Eye (tissue), 1 donor: ENCODE measurements at places on chromosomes 11 and 22.

- DNase-seq, result no peak
Observed at GRCh38 chr22:24536089-24536488, 18.8 kb downstream of the GUCD1 start.

GRCh38 chr11:3955299-3955665 lies 99.8 kb downstream of the STIM1 start:
- no peak for DNase-seq

DNA sequence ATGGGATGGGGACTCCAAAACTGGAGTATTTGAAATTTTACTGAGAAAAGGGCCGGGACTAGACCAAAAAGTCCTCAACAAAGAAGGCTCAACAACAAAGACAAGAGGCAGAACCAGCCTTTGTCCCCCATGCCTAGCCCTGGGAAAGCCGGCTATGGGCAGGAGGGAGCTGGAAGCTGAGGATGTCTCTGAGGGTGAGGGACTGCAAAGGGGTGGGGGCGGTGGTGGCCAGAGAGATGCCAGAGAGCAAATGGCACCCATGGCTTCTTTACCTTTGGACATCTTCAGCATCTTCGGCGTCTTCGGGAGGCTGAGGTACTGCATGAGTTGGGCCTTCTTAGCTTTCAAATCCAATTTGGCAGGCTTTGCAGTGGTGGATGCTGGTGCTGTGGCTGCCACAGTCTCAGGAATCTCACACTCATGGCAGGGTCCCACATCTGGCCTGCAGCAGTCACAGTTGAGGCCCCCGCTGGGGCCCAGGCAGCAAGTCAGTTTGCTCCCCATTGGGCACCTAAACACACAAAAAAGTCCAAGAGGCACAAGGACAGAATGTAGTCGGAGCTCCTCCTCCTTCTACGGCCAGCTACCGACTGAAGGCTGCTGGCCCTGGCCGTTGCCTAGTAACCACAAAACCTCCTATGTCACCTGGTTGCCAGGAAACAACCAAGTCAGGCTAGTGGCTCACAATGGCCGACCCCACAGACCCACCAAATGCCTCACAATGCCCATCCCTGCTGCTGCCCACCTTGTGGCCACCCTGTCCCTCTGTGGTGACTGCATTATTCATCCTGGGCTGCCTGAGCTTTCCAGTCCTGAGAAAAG lies at the start of gene C22orf42:
C22orf42 (minus strand) TSS at position 592 of the 822 bp plus-strand sequence; CDS start at position 504, 88 bp downstream.
- DNase-seq, result no peak

DNA sequence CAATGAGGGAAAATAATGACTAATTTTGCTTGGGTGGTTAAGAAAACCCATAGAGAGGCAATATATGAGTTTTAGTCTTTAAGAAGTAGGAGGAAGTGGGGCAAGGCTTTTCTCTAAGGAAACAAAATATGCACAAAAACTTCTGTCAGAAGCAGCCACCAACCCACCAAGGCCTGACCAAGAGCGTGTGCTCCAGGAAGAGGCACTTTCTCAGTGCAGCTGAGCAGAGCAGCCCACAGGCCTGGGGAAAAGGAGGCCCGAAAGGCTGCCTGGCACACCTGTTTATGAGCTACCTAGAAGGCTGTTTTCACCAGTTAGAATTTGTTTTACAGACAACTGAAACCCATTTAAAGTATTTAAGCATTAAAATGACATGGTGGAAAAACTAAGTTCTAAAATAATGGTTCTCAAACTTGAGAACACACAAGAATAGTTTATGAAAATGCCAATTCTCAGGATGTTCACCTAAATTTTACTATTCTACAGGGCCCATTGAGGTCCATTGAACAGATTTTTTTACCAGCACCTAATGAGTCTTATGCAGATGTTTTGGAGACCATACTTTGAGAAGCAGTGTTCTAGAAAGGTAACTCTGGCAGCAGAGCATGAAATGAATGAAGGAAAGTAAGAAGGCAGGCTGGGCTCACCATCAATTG lies 160.5 kb upstream of the DDI1 start:
- DNase-seq, result no peak
